ENCODE measurements at places on chromosomes 3 and 15.

DNA sequence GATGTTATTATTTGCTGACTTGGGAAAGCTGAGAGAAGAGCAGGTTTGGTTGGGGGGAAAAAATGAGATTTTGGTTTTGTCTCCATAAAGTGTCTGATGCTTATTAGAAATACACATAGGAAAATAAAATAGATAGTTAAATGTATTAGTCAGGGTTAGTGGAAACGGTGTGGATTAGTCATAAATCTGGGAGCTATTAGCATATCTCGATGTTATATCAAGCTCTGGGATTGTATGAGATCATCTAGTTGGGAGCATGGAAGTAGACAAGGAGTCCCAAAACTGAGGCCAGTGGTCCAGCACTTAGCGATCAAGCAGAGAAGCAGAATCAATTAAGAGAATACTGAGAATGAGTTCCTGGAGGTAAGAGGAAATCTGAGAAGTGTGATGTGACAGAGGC is 845.5 kb downstream of the ROBO2 start:
- DNase-seq, result no peak

GRCh38 chr3:84008623-84009022 is 950.2 kb upstream of the CADM2 start:
- DNase-seq, result no peak

DNA sequence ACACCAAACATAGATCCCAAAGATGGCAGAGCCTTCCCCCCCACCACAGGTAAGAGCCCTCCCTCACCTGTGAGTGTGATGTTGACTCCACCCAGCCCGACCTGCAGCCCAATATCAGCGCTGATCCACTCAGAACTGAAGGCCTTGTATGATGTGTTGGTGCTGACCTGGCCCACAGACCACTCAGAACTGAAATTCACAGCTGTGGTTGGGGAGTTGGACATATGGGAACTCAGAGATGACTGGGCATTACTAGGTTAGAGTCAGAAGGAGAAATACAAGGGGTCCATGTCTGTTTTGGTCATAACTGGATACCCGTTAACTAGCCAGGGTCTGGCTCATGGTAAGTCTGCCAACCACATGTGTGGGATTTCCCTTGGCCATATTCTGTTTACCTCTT is 6.9 kb downstream of the DUOXA2 start:
- no peak for DNase-seq

- DNase-seq, result no peak
Measured at GRCh38 chr3:182138393-182138792, 426.7 kb downstream of the SOX2 start.

- no peak for DNase-seq
Measured at GRCh38 chr3:46659285-46659684, 34.2 kb downstream of the ALS2CL start.

DNA sequence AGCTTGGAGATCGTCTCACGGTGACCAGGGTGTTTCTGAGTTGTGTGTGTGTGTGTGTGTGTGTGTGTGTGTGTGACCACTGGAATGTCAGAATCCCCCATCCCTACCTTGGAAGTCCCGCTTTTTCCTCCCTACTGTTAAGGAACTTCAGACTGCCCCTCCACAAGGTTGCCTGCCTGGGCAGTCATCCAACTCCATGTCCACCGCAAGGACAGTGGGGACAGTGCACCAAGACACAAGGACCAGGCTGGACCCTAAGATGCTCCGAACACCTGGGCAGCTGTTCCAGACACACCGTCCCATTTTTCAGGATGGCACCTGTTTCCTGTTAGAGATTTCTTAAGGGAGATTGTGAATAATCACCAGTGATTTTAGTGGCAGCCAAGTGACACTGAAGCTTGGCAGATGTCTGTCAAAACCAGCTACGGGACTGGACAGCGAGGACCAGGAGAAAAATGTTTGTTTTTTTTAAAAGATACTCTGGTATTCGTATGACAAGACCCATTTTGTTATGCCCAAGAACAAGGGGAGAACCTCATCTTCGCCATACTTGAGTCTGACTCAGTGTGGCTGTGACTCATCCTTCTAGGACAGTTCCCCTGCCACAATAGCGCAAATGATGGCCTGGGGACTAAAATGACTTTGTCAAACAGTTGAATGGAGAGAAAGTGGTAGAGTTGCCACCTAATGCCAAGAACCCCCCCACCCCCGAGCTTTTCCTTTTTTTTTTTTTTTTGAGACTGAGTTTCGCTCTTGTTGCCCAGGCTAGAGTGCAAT is 15.5 kb downstream of the PAQR9 start:
- DNase-seq, result no peak

DNA sequence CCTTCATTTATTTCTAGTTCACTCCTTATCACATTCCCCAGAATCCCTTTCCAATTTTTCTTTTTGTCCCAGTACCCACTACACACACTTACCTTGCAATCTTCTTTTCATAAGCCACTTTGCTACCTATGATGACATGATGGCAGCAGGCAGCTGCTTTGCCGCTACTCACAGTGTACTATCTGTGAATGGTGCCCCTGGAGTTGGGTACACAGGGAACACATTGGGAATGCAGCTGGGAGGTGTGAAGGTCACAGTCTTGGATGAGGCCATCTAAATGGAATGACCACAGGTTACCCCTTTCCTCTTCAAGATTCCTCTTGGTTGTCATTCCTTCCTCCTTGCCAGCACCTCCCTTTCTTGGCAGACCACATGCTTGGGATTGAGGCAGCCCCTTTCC is 20.8 kb upstream of the TNIK start:
- DNase-seq, result no peak

DNA sequence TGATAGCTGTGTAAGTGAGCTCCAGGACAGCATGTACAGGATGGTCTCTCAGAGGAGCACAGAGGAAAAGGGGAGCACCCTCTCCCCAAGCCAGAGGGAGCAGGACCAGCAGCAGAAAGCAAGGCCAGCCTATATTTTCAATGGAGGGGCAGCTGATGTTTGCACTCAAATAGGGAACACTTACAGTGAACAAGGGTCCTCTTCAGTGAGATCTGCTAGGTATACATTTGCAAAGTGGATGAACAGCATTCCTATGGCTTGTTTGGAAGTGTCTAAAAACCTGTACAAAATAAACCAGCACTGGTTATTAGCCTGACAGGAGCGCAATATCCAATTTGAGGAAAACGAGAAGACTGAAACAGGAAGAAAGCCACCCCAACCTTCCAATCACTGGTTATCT is 17.6 kb upstream of the MUSTN1 start:
- no peak for DNase-seq

- DNase-seq, result no peak
Measured at GRCh38 chr3:51928438-51928837, 13.3 kb downstream of the RRP9 start.

- DNase-seq, result peak; percentile 12
Measured at GRCh38 chr15:64895285-64896065, 16.2 kb upstream of the ANKDD1A start.

DNA sequence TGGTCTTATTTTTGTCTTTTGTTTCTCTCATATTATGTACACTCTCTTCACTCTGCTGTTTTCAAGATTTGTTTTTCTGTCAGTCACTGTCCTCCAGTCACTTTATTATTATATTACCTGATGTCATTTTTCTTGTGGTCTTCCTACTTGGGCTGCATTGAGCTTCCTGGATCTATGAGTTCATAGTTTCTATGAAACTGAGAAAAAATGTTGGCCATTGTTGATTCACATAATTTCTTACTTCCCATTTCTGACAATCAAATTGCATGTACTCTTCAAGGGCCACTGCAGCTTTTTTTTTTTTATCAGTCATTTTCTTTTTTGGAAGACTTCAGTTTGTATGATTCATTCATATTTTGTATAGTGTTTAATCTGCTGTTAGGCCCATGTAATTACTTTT is 1180.6 kb upstream of the GBE1 start:
- no peak for DNase-seq

GRCh38 chr15:75782926-75783325 is 60.3 kb upstream of the UBE2Q2 start:
- no peak for DNase-seq

GRCh38 chr15:87047203-87047965 is 967.7 kb downstream of the AGBL1 start:
- no peak for DNase-seq

- peak; percentile 10 for DNase-seq
Measured at GRCh38 chr15:52466134-52466701, 62.5 kb downstream of the MYO5A start.

DNA sequence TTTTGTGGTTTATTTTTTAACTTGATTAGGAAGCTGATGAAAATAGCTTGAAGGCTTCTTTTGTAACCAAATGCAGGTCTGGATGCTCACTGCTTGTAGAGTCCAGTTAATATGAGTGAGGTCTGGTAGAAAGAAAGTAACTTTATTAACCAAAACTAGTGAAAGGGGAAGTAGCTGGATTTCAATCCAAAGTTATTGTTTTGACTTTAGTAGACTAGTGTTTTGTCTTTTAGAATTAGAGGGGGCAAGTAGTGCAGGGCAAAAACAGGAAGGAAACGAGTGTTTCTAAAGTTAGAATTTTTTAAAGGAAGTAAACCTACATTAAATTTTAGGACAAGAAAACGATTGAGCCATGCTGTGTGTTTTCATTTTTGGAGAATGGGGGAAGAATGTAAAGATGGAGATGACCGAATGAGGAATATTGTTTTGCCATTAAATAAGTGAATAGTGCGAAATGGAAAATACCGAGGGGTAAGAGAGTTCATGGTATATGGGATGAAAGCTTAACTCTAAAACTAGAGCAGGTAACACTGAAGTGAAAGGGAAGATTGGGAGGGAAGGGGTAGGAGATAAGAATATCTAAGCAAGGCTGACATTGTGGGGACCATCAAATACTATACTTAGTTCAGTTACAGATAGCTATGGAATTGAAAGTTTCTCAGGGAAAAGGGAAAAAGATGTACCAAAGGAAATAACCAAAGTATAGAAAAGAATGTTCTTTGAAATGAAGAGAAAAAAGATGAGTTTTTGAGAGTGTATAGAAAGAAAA is 40.0 kb downstream of the USP3 start:
- DNase-seq, result no peak

DNA sequence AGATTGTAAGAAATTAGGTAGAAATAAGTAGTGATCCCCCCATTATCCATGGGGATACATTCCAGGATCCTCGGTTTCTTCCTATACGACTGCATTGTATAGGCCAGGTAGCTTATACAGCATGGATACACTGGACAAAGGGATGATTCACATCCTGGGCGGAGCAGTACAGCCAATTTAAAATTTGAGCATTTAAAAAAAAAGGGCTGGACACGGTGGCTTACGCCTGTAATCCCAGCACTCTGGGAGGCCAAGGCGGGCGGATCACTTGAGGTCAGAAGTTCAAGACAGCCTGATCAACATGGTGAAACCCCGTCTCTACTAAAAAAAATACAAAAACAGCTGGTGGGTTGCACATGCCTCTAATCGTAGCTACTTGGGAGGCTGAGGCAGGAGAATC is 976 bp upstream of the ARGFX start:
- no peak for DNase-seq

DNA sequence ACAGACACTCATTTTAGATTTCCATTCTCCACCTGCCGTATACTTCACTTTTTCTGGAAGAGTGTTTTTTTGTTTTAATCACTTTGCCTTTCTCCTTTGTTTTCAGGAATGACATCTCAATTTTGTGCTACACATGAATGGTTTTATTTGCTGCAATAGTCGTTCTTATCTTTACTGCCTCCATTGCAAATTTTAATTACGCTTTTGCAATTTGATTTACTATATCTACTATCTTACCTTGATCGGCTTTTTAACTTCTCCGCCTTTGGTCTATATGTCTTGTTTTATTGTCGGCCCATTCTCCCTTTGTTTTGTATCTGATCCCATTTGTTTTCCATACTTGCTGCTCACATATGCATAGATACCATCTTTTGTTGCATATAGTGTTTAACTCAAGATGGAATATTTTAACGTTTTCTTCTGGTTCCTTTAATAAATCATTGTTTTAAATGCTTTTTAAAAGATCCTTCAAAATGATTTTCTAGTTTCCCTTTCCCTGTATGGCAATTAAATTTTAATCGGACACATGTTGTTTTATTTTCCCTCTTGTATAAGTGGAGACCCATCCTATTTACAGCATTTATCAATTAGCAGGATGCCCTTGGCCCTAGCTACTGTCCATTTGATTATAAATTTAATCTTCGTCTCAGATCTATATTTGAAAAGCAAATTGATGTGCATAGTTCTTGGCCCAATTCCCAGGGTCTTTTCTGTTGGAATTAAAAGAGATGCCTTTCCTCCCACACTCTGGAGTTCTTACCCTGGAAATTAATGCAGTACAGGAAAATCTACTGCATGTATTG is 97.2 kb upstream of the CNTN4 start:
- no peak for DNase-seq

DNA sequence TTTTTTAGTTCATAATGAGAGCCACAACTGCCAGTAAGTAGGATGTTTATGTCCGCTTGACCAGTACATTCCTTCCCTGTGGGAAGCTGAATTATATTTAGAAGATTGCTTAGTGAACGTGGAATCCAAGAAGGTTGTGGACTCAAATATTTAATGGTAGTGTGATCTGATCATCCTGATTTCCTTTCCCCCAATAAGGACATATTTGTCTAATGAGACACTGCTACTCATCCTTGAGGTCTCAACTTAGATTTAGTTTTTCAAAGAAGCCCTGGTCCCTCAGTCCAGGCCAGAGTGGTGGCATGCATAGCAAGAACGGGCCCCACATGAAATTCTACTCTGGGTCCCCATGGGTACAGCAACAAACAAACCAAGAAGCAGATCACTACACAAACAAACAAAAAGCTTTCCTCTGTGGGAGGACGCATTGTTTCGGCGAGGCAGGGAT is 60.8 kb downstream of the USP13 start:
- no peak for DNase-seq

DNA sequence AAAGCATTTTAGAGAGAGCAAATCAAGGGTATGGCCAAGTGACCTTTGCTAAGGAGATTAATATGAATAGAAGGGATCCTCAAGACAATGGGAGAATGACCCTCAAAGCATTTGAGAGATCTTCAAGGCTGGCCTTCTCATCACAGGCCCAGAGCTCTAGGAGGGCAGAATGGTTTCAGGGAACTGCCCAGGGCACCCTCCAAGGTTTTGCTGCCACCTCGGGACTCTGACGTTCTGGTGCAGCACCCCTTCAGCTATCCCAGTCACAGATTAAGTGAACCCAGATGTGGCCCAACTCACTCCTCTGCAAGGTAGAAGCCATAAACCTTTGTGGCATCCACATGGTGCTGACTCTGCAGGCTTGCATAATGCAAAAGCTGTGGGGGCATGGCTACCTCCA is 209.3 kb downstream of the TLE3 start:
- no peak for DNase-seq

- DNase-seq, result no peak
Measured at GRCh38 chr15:64285150-64285549, 70.8 kb downstream of the CSNK1G1 start.

All from hypothalamus (tissue), 51 donors.